ENCODE measurements at places on chromosomes 16 and 17.

DNA sequence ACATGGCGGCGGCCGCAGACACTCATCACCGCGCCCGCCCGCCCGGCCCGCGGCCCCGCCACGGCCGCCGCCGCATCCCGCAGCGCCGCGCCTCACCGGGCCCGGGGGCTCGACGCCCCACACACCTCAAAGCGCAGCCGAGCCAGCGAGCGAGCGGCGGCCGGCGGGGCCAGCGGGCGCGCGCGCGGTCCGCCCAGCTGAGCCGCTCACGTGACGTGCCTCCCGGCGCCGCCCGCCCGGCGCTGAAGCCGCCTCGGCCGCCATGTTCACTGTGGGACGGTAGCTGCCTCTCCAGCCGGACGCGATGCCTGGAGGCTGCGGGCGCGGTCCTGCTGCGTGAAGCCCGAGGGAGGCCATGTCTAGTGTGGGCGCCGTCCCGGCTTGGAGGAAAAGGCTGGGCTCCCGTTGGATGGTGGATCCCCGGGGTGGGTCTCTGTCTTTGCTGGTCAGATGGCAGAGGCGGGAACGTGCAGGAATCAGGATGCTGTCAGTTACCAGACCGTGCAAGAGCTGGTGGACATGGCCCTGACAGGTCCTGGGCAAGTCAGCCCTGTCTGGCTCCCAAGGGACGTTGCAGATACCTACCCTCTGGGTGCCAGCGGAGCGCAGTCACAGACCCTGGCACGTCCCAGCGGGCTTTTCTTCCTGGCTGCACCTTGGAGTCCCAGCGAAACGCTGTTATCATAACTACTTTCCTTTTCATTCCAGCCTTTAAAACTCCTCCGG lies at the start of gene USP31:
USP31 (minus strand) TSS at position 186 of the 726 bp plus-strand sequence; CDS start at position 4, 182 bp downstream.
- H3K4me1 ChIP-seq: no peaks in the 10 kb centered on the region
- no peaks in the 10 kb centered on the region for H3K36me3 ChIP-seq
- peak; percentile 84 for DNase-seq
- peak within 1 kb of the TSS; percentile 53 for H3K4me3 ChIP-seq
- no peaks in the 10 kb centered on the region for H3K27me3 ChIP-seq

DNA sequence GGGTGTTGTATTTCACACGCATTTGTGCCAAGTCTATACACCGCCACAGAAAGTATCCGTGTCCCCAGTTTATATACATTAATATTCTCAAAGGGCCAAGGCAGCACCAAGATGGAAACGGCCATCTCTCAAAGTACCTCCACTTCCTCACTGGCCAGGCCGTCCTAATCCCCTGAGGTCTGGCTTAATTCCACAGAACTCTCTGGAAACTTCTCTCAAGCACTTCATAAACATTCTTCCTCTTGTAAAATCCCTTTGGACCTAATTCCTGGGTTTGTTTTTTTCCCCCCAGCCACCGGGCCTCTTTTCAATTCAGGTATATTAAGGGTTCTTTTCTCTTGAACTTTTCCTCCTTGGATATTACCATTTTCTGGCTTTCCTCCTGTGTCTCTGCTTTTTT lies 5.1 kb upstream of the ERN1 start:
- no peaks in the 10 kb centered on the region for H3K27me3 ChIP-seq
- DNase-seq: no peak
- no peak overlapping the region for H3K27ac ChIP-seq
- no peak overlapping the region for H3K4me3 ChIP-seq
- H3K4me1 ChIP-seq: peaks cover 8% of the 10 kb centered on the region

DNA sequence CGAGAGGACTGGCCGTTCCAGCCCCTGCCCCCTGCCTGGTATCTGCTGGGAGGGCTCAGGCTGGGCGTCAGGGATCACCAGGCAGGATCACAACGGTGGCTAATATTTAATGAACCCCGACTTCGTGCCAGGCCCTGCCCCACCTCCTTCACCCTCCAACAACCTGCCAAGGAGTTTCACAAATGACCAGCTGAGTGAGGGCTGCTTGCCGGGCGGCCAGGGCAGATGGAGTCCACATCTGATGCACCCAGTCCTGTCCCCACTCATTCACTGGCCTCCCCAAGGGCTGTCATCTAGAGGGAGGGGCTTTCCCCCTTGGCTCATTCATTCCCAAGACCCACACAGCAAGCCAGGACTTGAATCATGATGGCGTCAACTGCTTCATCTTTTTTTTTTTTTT lies 17.5 kb downstream of the UBALD1 start:
- H3K4me3 ChIP-seq: no peak overlapping the region
- DNase-seq: no peak
- H3K36me3 ChIP-seq: no peaks in the 10 kb centered on the region
- no peaks in the 10 kb centered on the region for H3K27me3 ChIP-seq
- H3K4me1 ChIP-seq: no peaks in the 10 kb centered on the region
- H3K27ac ChIP-seq: no peak overlapping the region

GRCh38 chr16:56174411-56174810 lies 16.9 kb upstream of the GNAO1 start:
- no peaks in the 10 kb centered on the region for H3K36me3 ChIP-seq
- no peaks in the 10 kb centered on the region for H3K27me3 ChIP-seq
- H3K27ac ChIP-seq: no peak overlapping the region
- H3K4me3 ChIP-seq: no peak overlapping the region

DNA sequence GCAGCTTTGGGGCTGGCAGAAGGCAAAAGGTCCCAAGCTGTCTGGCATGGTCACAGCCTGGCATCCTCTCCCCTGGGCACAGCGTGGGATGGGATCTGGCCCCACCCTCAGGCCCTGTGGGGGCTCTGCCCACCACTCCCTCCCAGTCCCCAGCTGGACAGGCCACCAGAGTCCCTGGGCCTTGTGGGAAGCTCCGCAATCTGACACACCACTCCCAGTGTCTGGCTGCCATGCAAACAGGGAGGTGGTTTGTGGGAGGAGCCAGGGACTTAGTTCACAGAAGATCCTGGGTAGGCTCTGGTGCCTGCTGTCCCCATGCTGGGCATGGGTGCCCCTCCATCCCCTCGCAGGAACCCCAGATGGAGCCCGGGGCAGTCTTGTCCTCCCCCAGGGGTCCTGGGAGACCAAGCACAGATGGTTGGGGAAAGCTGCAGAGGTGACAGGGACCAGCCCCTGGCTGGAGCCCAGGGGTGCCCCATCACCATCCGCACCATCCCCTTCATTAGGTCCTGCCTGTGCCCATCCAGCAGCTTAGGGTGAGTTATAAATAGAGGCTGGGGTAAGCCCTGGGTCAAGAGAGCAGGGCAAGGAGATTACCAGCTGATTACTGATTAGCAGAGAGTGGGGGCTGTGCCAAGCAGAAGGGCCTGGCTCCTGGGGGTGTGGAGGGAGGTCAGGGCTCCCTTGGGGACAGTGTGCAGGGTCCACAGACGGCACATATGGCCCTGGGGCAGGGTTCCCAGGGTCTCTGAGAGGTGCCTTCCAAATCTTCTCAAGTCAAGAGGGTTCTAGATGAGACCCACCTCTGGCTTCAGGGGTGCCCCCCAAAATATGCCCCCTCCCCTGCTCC lies 6.2 kb downstream of the FSCN2 start:
- no peak for DNase-seq
- H3K4me1 ChIP-seq: no peaks in the 10 kb centered on the region
- H3K4me3 ChIP-seq: no peak overlapping the region
- H3K27me3 ChIP-seq: peaks cover 43% of the 10 kb centered on the region
- H3K27ac ChIP-seq: no peak overlapping the region
- H3K36me3 ChIP-seq: no peaks in the 10 kb centered on the region

Measured in tibial nerve (tissue), 4 donors.